ENCODE measurements at places on chromosomes 5 and 9.

DNA sequence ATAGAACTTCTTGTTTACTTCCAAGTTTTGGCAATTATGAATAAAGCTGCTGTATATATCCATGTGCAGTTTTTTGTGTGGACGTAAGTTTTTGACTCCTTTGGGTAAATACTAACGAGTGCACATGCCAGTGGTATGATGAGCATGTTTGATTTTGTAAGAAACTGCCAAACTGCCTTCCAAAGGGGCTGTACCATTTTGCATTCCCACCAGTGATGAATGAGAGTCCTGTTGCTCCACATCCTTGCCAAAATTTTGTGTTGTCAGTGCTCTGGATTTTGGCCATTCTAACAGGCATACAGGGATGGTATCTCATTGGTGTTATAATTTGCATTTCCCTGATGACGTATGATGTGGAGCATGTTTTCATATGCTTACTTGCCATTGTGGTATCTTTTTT is 73.5 kb downstream of the EGFLAM start:
- DNase-seq = no peak

DNA sequence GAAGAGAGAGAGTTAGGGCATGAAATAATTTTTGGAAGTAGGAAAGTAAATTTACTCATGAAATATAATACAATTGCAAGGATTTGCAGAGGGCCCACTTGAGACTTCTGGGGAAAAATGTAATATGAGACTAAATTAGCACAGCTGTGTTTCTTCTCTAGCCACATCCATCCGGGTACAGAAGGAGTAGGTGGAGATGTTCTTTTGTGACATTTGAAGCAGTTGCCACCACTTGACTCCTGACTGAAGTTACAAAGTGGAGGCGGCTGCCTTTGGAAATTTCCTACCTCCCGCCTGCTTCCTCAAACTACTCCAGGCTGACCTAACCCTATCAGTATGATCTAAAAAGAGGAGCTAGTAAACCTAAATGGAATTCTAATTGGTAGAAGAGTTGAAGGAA is 58.1 kb upstream of the SHISAL2B start:
- no peak for DNase-seq

DNA sequence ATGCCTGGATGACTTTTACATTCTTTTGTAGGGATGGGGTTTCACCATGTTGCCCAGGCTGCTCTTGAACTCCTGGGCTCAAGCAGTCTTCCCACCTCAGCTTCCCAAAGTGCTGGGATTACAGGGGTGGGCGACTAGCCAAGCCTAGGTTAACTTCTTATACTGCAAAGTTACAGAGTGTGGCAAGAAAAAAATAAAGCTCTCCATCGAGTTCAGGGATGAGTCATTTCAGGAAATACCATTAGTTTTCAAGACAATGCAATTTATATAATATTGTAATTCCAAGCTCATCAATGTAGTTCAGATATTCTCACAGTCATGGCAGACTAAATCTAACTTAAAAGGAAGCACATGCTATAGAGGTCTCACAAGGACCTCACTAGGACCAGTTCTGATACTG is 11.5 kb upstream of the ABO start:
- no peak for DNase-seq

DNA sequence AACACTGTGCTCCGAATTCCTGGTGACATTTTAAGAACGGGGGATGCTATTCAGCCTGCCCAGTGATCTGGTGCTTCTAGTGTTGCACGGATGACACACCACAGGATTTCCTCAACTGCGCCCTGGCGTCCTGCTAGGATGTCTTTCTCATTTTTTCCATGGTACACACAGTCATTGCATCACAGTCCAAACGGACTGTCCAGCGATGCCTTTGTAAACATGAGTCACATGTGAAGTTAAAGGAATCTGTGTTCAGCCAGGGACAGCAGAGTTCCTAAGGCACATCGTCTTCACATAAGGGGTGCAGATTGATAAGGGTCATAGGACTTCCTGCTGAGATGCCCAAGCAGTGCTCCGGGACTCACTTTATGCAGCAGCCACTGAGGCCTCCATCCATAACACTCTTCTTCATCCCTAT is 9.3 kb upstream of the PTPN3 start:
- no peak for DNase-seq

- DNase-seq = no peak
Observed at GRCh38 chr9:133134388-133135145, 13.5 kb upstream of the RALGDS start.

DNA sequence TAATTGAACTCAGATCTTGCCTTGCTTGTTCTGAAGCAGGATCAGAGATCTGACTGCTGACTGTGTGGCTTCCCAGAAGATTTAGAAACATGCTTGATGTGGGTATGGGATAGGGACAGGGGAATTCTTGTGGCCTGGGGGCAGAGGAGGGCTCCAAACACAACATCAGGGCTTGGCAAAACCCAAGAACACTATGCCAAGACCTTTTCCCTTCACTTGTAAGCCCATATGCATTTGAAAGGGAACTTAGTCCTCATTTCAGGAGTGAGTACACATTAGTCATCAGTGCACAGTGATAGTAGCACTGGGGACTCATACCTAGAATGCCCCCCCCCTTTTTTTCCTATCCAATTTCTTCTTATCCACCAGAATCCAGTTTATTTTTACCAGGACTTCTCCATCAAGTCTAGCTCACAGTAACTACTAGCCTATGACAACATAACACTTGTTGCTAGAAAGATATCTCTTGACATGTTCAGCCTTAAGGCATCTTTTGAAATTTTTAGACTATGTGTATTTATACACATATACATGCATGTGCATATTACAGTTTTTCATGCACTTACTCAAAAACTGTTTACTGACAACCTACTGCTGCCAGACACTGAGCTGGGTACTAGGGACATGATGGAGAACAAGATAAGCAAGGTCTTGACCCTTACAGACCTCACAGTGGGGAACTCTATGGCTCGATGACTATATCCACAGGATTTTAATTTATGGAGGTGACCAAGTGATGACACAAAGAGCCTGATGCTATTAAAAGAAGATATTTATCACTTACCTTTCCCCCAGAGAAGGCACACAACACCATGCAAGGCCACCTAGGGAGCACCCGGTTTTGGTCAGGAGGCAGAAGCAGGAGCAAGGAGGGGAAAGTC is 158.3 kb upstream of the MAP3K1 start:
- no peak for DNase-seq

DNA sequence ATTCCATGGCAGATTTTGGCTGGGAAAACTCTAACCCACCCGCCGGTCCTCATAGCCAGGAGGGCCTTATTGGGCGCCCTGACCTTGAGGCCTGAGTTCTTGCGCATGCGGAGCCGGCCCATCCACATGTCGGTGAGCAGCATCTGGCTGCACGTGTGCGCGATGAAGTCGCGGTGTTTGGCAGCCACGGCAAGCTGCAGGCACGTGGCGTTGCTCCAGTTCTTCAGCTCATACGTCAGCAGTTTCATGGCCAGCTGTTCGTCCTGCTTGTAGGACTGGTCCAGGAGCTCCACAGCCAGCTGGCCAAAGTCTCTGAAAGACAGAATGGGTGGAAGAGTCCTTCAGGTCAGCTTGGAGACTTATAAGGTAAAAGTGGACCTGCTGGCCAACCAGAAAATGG is 204.3 kb upstream of the KLF9 start:
- no peak for DNase-seq

GRCh38 chr5:87002485-87002884 is 265.2 kb upstream of the RASA1 start:
- DNase-seq = no peak

DNA sequence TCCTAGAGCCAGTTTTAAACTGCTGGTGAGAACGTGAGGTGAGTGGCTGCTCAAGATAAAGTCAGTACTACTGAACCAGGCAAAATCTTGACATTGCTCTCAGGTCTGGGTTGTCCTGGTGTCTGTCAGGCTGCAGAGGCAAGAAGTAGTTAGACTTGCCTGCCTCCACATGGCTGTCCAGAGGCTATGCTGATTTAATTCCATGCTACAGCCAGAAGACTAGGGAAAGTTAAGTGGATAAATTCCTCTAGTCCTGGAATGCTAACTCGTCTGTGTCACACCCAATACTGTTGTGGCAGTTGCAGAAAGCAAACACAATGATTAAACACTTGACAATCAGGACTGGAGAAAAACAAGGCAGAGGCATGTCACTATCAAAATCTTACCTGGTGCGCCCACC is 118.9 kb downstream of the ACER2 start:
- no peak for DNase-seq

- DNase-seq = no peak
Observed at GRCh38 chr5:160230686-160231527, 1.6 kb downstream of the FABP6 start.

DNA sequence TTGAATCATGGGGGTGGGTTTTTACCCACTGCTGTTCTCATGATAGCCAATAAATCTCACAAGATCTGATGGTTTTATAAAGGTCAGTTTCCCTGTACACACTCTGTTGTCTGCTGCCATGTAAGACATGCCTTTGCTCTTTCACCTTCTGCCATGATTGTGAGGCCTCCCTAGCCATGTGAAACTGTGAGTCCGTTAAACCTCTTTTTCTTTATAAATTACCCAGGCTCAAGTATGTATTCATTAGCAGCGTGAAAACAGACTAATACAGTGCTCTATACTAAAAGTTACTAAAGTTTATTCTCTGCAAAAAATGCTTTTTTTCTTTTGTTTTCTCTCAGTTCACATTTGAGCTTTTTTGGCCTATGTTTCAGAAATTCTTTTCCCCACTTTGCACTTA is 33.9 kb upstream of the TLE4 start:
- no peak for DNase-seq

DNA sequence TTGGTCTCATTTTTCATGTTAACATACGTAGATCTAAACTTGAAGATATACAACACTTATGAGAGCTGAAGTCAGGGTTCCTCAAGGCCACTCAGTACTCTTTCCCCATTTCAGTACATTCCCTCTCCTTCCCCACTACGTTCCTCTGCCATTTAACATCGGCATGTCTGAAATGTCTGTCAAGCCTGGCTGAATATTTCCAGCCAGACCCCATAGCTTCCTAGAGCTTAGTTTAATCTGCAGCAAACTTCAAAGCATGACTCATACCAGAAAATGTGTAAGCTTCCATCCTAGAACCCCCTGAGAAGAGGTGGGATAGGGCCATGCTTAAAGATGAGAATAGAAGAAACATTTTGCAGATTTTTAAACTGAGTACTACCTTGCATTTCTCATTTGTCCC is 6.2 kb downstream of the GZMA start:
- DNase-seq = no peak

DNA sequence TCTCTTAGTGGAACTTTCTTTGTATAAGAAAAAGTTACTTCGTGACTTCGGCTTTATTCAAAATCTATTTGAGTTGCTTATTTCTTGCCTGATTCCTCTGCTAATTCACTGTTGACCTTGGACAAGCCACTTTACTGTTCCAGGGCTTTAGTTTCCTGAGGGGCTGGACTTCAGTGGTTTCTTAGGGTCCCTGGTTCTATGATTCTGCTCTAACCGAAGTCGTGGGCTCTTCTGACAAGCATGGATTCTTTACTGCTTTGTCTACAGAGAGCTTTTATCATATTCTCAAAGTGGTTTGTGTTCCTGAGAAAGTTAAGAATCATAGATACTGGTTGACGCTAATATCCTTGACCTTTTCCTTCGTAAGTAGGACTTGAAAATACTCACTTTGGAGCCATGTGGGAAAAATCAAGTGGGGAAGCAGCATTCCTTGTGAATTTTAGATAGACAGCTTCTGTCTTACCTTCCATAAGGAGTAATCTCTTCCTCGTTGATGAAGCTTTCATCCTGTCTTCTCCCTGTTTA is 21.1 kb downstream of the EXOSC2 start:
- no peak for DNase-seq

DNA sequence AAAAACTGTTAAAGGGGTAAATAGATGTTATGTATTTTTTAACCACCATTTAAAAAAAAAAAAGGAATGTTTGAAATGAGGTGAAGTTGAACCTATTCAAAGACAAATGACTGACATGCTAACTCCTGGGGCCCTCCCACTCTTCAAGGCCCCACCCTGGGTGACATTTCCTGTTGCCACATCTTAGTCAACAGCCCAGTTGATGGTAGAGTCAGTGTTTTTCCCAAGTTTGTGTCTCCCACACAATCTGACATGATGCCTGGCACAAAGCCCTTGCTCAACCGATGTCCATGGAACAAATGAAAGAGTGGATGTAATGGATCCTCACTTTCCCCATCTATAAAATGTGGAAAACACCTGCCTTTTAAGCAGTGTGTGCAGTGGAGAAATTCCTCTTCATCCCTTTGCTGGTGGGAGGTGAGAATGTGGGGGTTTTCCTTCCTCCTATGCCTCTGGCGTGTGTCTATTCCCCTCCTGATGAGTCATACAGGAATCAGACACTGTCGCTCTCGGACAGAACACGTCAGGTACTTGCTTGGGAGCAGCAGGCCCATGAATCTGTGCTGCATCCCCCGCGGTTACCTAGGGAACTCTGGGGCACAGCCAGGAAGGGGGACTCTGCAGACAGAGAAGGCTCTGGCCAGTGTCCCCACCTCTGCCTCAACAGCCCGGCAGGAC is 13.7 kb upstream of the ADRA1B start:
- DNase-seq = no peak

DNA sequence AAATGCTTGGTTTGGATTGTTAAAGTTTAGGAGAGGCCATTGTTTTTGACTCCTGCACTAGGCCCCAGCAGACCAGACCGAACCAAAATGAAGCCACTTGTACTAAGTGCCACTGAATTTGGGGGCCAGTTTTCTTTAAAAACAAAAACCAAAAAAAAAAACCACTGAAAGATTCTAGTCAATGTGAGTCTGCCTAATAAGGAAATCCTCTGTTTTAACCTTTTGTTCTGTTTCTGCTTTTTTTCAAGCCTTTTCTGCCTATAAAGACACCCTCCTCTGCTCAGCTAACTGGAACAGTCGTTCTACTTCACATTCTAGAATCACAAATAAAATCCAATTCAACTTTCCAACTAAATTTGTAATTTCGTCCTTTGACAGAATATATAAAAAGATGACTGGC is 64.9 kb downstream of the SERINC5 start:
- DNase-seq = peak; percentile 41

- no peak for DNase-seq
Observed at GRCh38 chr5:59828623-59829022, 64.9 kb downstream of the PDE4D start.

DNA sequence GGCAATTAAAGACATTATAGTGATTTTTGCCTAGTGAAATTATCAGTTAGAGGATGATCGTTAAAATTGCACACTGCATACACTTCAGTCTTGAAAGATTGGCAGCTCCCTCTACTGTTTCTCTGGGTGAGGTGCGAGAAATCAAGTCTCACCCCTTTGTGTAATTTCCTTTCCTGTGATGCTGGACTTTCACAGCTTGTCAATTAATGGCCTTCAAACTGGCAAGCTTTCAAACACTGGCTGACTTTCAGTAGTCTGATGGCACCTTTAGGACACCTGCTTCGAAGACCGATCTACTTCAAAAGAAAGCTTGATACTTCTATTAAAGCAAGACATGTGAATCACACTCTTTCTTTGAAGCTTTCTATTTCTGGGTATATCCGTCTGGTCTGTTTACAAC is 706.7 kb upstream of the PTPRD start:
- DNase-seq = no peak

- no peak for DNase-seq
Observed at GRCh38 chr5:35587419-35587818, 30.2 kb upstream of the SPEF2 start.

- DNase-seq = no peak
Observed at GRCh38 chr5:58937031-58937681, 354.3 kb downstream of the RAB3C start.

All from CD4-positive, alpha-beta T cell (primary cell).